ENCODE measurements at places on chromosomes 4 and X. TPM values are rescaled to one million over a fixed set of nuclear protein-coding genes. Genes with fewer than 3 reads are reported as not detected.

Gene IQSEC2
- polyA plus RNA-seq: 18.9 TPM

Gene ZNF157
- polyA plus RNA-seq: 1.1 TPM

DNA sequence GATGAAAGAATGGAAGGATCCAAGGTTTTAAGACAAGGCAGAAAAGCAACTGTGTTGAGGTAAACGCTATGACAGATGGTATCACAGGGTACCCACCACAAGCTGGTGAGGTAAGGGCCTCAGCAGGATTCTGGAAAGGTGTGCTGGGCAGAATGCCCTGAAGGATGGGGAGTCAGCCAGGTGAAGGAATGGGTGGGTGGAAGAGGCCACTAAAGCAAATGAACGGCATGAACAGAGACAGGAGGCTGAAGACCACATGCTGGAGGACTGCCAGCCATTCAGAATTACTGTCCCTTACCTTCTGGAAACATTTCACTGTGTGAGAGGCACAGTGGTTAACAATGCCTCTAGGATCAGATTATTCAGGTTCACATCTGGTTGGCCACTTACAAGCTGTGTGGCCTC is 23.6 kb downstream of the GPRIN3 start:
- no peak for DNase-seq

Gene HTR2C
- 0.98 TPM for polyA plus RNA-seq

GRCh38 chr4:7419961-7420660 is 14.6 kb downstream of the PSAPL1 start:
- no peak for DNase-seq

DNA sequence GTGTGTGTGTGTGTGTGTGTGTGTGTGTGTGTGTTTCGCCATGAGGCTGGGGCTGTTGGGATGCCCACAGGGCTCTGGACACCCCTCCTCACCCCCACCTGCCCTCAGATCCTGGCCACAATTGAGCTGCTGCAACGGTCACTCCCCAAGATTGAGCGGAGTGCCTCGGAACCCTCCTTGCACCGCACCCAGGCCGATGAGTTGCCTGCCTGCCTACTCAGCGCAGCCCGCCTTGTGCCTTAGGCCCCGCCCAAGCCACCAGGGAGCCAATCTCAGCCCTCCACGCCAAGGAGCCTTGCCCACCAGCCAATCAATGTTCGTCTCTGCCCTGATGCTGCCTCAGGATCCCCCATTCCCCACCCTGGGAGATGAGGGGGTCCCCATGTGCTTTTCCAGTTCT is 10.2 kb downstream of the ARAF start:
- no peak for DNase-seq

Gene SPRY1
- 93.7 TPM for polyA plus RNA-seq

GRCh38 chr4:87843936-87844335 is 11.2 kb downstream of the MEPE start:
- DNase-seq: no peak

Gene FMR1NB
- polyA plus RNA-seq: not detected

Gene ETDB
- polyA plus RNA-seq: 0.35 TPM

GRCh38 chr4:162938738-162939485 is 227.8 kb downstream of the NAF1 start:
- no peak for DNase-seq

GRCh38 chr4:26212528-26212927 is 108.3 kb upstream of the RBPJ start:
- DNase-seq: no peak

Gene TCEAL7
- 30.7 TPM for polyA plus RNA-seq

GRCh38 chrX:19670321-19670750 is 155.0 kb upstream of the MAP3K15 start:
- DNase-seq: no peak

DNA sequence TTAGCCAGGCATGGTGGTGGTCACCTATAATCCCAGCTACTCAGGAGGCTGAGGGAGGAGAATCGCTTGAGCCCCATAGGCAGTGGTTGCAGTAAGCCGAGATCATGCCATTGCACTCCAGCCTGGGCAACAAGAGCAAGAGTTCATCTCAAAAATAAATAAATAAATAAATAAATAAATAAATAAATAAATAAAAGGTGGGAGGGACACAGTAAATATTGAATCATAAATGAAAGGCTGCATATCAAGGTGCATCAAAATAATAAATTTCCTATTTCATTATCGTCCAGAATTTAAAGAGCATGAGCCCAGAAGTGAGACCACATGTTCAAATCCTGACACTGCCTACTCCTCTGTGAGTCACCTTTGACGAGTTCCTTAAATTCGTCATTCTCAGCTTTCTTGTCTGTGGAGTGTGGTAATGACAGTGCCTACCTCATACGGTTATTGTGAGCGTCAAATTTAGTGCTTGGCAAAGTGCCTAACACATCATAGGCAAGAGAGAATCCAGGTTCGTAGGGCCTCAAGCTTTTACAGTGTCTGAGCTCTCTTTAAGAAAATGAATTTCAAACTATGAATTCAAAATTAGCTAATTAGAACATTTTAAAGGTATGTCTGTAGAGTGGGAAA is 49.9 kb downstream of the IL15 start:
- no peak for DNase-seq

Gene F9
- polyA plus RNA-seq: not detected

Gene CT55
- polyA plus RNA-seq: 0.10 TPM

DNA sequence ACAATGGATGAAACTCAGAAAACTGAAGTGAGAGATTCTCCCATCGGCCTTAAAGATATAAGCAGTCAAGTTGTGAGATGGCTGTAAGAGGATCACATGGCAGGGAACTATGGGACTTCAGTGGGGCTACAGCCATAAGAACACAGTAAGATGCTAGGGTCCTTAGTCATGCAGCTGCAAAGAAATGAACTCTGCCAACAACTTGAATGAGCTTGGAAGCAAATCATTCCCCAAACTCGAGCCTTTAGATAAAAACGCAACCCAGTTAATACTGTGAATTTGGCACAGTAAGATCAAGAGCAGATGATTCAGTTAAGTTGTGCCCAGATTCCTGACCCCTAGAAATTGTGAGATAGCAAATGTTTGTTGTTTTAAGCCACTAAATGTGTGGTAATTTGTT is 117.3 kb downstream of the FAM13A start:
- no peak for DNase-seq

Gene FATE1
- polyA plus RNA-seq: 0.16 TPM

Gene ASB9
- 12.7 TPM for polyA plus RNA-seq

DNA sequence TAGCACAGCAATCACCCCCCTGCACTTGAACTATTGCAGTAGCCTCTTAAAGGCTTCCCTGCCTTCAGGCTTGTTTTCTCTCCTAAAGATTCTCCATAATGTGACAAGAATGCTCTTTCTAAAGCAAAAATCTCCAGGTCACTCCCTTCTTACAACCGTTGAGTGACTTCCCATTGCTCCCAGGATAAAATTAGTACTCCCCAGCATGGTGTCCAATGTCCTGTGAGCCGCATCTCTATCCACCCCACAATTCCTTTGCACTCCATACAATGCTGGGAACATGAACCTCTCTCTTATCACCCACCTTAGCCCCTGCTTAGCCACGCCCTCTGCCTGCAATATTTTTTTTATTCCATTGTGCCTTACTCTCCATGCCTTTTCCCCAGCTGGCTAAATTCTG is 85.7 kb upstream of the SHISA3 start:
- no peak for DNase-seq
